ENCODE measurements at places on chromosomes 7 and 10. TPM values are rescaled to one million over a fixed set of nuclear protein-coding genes. Genes with fewer than 3 reads are reported as not detected.
A peak's percentile ranks its signal among the peaks of the same experiment; 100 is the strongest.

GRCh38 chr7:110922906-110923305 is 168.0 kb upstream of the LRRN3 start:
- DNase-seq, result no peak

DNA sequence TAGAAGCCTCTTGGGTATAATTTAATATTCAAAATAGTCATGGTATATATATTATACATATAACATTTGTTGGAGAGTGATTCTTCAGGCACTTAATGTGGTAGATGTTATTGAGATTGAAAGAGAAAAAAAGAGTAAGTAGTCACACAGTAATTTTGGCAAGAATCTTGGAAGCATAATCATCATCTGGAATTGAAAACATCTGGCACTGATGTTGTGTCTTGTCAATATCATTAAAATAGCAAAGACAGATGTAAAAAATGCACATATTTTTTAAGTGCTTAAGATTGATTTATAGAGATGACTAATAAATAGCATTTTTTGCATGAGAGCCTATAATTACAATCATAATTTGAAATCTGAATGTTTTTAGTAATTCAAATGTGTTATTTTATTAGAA is 9.5 kb downstream of the SEMA3D start:
- no peak for DNase-seq

- no peak for DNase-seq
Observed at GRCh38 chr7:124322561-124322960, 289.7 kb upstream of the TMEM229A start.

- DNase-seq, result no peak
Observed at GRCh38 chr10:80132299-80133139, at the start of gene PLAC9. PLAC9 (plus strand) TSS chr10:80132730; CDS start chr10:80132763, 33 bp downstream.

DNA sequence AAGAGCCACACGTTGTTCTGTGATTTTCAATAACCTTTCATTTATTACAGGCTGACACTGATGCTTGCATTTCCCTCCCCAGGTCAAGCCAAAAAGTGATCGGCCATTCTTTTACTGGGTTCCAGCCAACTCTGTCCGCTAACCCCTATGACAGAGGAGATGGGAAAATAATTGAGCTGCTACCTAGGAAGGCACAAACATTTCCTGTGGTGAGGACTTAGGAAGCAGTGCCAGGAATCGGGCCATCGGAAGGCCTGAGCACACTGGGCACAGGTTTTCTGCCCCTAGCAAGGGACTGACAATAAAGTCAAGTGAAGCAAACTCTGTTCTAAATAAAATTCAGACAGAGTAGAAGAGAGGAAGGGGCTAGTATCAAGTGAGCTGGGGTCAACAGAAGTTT is 313.0 kb upstream of the AOAH start:
- DNase-seq, result no peak

DNA sequence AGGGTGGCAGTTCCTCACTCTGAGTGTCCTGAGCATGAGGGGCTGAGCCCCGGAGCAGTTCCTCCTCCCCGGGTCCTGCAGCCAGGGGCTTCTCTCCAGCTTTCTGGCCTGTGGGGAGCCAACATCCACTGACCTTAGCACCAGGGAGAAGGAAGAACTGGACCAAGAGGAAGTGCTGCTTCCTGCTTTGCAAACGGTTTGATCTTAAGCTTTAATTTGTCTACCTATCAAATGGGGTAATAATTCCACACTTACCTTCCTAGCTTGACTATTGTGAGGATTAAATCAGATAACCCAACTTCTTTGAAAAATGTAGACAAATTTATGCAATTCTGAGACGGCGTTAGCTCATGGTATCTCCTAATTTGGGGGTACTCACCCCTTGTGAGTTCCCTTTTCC is 2.0 kb downstream of the NOBOX start:
- DNase-seq, result no peak

DNA sequence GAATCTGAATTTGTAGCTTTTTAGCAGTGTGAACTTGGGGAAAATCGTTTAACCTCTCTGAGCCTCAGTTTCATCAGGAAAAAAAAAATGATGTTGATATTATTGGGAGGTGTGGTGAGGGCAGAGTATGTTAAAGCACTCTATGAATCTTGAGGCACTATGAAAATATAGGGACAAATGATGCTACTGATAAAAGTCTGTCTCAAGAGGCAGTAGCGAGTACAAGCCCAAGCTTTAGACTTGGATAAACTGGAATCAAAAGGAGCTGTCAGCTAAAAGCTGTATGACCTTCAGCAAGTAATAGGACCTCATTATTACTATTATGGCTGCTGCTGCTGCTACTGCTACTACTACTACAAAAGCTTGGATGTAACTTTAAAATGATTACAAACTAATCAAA is 8.4 kb downstream of the ZNF277 start:
- DNase-seq, result no peak

GRCh38 chr10:48603421-48604038 is 1.3 kb downstream of the ARHGAP22 start:
- no peak for DNase-seq

DNA sequence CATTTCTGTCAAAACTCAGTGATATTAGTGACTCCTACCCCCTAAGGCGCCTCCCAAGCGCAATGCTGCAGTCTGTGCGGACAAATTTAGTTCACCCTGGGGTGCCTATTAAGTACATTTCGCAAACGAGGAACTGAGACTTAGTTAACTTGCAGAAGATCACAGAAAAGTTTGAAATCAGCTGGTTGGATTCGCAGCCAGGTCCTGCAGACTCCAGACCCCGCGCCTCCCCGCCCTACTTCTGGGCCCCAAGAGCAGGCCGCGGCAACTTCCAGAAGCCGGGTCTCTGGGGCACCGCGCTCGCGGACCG is 588 bp downstream of the CYREN start:
- no peak for DNase-seq

The ACSL5 gene
- 3.7 TPM for polyA plus RNA-seq

DNA sequence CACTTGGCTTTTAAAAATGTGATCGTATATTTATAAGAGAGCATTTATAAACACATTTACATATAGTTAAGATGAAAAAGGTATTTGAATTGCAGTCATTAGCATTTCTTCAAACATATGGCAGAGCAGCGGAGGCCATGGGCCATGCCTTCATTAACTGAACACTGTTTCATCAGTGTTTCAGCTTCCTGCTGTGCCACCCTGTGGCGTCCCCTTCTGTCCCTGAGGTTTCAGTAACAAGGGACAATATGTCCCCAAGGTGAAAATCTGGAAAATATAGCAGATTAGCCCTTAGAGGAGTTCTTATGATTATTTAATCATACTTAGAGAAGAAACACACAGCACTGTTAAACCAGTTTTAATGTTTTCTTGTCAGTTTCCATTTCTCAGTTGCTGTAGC is 577.8 kb downstream of the ETV1 start:
- DNase-seq, result no peak

GRCh38 chr10:70849582-70850016 is 33.9 kb downstream of the SGPL1 start:
- DNase-seq, result no peak

The MRLN gene
- polyA plus RNA-seq, result not detected

DNA sequence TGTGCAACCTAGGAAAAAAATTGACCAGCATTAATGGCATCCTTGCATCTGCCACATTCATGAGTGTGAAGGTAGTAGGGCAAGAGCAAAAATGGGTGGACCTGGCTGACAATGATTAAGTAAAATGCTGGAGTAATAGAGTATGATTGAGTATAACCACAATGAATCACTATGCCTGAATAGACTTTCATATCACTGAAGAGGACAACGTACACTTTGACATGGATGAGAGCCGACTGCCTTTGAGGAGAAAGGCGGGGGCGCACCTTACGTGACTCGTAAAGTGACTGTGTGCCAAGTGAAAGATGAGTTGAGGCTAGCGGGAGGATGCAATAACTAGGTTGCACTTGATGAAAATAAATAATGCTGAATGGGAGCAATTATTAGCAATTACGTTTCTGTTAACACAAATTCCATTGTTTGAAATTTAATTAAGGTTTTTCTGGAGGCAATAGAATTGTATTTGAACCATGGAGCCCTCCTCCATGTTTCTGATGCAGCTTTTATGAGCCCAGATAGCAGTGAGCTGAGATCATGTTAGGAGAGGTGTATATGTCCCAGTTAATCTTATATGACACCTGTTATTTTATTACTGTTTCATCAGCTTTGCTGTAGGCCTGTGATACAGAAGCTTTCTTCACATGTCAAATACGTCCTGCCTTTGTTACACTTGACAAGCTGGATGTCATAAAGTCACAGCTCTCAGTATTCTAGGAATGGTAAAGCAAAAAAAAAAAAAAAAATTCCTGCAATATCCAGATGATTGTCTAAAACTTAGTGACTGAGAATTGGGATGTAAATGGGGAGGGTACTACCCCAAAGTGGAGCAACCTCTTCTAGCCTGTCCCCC is 596.5 kb downstream of the NXPH1 start:
- DNase-seq, result no peak

- DNase-seq, result no peak
Observed at GRCh38 chr7:115116773-115117715, 195.2 kb downstream of the MDFIC start.

DNA sequence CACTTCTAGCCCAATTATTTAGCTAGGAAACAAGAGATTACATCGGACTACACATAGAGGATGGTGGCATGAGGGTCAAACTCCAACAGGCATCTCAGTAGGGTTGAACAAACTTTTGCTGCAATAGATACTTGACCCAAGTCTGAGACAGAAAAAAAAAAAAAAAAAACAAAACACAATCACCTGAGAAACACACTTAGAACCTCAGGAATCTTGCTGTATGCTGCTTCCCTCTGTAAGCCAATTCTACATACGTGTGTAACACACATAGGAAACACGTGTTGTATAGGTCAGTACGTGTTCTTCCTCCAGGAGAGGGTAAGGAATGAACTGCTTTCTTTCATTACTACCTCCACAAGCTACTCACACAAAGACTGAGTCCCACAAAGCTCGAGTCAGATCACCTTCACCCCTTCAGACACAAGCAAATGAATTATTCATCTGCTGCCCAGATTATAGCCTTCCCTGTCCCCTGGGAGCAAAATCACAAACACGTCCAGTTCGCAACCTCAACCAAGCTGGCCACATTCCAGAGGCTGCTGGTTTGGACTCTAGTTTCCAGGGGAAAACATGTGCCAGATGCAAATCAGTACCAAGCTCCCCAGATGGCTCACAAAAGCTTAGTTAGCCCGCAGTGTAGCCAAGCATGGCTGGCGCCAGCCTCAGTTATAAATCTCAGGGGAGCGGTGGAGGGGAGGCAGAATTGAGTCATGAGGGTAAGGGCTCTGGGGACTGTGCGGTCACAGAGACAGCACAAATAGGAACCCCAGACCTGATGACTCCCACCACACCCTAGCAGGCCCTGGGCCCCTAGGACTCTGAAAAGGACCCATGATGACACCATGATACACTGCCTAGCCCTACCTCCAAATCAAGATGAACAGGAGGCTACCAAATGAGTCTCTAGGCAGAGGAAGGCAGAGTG is 15.1 kb downstream of the PSAP start:
- peak; percentile 69 for DNase-seq

GRCh38 chr7:35035511-35035961 is 1.7 kb downstream of the DPY19L1 start:
- DNase-seq, result no peak

The LOXL4 gene
- polyA plus RNA-seq, result 3.9 TPM

DNA sequence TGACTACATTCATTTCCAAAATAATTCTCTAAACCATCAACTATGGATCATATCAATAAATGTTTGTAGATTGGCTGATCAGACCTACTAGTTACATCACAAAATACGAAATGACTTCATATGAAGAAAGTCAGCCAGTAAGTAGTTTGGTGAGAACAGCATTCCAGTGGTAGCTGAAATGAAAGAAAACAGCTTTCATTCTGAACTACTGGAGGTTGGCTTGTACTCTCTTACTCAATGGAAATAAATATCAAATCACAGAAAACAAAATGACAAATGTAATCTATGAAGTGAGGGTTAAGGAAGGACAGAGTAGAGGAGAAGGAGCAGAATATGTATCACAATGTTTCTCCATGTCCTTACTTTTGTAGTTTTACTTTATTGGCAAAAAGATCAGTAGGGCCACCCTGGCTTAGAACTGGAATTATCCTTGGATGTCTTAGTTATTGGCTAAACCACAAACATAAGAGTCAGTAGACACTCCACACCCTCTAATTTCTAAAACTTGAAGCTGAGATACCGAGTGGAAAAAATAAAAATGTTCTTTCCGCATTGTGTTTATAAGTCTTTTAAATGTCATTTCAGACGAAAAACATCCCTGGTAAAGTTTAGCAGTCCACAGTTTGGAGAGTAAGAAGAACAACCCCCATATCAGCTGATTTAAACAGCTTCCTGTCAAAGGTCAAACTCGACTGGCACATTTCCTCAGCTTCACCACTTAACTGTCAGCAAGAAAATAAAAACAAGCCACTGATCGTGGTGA is 74.0 kb upstream of the DGKI start:
- DNase-seq, result no peak

The MYPN gene
- 0.10 TPM for polyA plus RNA-seq

DNA sequence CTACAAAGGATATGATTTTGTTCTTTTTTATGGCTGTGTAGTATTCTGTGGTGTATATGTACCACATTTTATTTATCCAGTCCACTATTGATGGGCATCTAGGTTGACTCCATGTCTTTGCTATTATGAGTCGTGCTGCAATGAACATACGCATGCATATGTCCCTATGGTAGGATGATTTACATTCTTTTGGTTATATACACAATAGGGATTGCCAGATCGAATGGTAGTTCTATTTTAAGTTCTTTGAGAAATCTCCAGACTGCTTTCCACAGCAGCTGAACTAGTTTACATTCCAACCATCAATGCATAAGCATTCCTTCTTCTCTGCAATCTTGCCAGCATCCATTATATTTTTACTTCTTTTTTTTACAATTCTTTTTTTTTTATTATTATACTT is 35.6 kb upstream of the FAM13C start:
- DNase-seq, result no peak

The TAC1 gene
- 0.60 TPM for polyA plus RNA-seq

The ARHGAP19 gene
- 33.9 TPM for polyA plus RNA-seq

The KCNH2 gene
- 14.6 TPM for polyA plus RNA-seq

DNA sequence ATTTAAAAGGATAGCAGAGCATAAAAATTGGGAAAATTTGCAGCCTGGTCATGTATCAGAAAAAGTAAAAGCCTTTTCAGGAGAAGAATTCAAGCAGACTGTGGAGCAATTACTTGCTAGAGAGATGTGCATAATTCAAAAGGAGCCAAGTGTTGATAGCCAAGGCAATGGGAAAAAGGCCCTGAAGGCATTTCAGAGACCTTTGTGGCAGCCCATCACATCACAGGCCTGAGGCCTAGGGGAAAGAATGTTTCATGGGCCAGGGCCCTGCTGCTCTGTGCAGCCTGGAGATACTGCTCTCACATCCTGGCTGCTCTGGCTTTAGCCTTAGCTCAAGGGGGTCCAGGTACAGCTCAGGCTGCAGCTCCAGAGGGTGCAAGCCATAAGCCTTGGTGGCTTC is 152.9 kb downstream of the MAGI2 start:
- no peak for DNase-seq

Data from right renal cortex interstitium (tissue), 3 donors.